ENCODE measurements at places on chromosomes 4 and X.

DNA sequence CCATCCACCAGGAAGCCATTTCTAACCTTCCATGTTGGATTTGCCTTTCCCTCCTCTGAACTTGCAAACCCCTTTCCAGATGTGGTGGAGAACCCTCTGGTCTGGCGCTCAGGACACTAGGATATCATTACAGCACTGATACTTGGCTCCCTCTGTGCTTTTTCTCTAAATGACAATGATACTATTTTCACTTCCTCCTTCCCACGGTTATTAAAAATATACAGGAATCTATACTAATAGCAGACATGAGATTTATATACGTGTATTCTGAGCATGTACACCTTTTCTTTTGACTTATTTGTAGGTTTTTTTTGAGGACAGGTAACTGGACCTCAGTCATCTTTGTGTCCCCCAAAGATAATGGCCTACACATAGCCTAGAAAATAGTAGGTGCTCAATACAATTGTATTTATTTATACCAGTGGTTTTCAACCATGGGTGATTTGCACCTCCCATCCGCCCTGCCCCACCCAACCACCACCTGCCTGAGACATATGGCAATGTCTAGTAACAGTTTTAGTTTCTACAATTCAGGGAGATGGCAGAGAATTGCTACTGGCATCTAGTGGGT lies 60.4 kb upstream of the PLAC8 start:
- no peak for DNase-seq

DNA sequence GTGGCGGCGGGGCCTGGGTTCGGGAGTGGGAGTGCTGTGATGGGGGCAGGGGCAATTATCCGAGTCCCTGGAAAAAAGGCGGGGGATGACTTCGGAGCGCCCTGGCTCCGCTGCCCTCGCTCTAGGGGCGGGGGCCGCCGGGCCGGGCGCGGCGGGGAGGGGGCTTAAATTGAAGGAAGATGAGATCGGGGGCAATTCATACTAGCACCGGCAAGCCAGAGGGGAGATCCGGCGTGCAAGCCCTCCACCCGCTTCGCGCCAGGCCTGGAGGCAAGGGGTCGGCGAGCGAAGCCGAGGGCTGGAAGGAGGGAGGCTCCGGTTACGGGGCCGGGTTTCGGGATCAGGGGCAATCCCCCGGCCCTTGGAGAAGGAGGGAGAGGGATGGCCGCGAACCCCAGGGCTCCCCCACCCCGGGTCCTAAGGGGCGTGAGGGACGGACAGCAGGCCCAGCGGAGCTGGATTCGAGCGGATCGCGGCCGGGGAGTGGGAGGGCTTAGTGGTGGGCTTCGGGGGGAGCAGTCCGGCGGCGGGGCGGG lies 1.2 kb downstream of the BCORL1 start:
- no peak for DNase-seq

DNA sequence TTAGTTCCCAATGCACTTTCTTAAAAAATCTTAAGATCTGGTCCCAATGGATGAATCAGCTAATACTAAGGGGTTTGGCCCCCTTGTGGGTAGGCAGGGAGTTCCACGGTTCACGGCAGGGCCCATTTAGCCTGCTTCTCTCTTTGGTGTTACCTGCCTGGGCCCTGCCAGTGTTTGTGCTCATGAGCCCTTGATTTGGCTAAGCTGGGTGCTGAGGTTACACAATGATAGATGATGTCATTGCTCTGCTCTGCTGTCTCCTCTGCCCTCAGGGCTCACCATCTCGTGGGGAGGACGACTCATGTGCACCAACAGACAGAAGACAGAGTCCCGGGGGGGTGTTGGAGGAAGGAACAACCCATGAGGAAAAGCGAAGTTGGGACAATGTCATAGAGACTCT lies 24.4 kb downstream of the RTL5 start:
- no peak for DNase-seq

DNA sequence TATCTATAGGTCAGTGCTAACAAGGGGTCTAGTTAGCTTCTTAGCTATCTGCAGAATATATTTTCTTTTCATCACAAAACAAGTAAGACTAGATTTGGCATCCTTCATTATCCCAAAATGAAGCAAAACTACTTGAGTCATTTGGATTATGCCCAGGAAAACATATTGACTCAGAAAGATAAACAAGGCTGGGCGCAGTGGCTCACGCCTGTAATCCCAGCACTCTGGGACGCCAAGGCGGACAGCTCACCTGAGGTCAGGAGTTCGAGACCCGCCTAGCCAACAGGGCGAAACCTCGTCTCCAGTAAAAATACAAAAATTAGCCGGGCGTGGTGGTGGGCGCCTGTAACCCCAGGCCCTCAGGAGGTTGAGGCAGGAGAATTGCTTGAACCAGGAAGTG lies 18.0 kb upstream of the MND1 start:
- no peak for DNase-seq

DNA sequence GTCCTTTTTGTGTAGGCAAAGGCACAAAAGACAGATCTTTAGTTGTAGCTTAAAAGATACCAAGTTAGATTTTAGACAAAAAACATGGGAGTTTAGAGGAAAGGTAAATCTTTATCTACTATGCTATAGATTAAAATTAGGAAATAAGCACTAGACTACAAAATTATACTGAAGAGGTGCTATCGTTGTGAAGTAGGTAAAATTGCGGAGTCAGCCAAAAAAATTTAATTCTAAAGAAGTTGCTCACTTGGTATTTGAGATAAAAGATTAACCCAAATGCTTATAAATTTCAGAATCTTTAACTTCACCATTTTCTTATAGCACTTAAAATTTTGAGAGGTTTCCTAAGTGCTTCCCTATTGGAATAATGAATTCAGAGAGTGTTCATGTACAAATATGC lies 604.1 kb downstream of the GRXCR1 start:
- no peak for DNase-seq

DNA sequence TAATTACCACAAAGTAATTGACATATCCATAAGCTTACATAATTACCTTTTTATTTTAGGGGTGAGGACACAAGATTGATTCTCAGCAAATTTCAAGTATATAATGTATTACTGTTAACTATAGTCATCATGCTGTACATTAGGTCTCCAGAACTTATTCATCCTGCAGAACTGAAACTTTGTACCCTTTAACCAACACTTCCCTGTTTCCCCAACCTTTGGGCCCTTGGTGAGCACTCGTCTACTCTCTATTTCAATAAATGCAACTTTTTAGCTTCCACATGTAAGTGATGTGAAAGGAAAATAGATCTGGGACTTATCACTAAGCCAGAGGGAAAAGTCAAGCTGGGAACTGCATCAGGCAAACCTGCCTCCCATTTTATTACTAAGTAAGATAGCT lies 33.6 kb upstream of the CCNG2 start:
- no peak for DNase-seq

DNA sequence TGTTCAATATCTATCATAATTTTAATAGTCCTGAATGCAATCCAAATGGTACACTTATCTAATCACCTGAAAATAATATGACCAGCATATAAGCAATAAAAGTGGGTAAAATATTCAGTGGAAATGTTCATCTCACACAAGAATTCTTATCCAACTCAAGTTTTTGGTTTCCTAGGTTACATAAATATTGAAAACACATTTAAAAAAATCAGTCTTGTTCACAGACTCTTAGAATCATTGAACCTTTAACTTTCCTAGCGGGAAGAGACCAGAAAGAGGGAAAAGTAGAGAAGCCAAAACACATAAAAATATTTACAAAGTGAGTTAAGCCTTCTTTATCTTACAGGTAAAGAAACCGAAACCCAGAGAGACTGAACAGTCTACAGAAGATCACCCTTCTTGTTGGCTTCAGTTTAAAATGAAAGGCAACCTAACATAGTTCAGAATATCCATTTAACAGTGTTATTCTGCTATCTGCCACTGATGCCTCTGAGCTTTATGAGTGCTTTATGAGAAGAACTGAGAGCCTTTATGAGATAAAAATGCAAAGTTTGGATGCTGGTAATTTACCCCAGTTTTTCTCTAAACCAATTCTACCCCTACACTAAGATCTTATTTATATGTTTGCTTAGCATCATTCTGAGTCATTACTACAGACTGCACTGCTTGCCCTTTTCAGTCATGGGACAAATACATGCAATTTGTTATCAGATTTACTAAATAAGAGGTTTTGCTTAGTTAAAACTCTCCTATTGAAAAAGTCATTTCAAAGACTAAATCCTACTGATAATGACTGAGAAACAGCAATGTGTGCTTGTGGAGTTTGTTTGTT lies 453.3 kb upstream of the INTU start:
- DNase-seq, result no peak

Data from C1 segment of cervical spinal cord (tissue), 14 donors.